ENCODE measurements at places on chromosomes 1 and 21.
A peak's percentile ranks its signal among the peaks of the same experiment; 100 is the strongest.

DNA sequence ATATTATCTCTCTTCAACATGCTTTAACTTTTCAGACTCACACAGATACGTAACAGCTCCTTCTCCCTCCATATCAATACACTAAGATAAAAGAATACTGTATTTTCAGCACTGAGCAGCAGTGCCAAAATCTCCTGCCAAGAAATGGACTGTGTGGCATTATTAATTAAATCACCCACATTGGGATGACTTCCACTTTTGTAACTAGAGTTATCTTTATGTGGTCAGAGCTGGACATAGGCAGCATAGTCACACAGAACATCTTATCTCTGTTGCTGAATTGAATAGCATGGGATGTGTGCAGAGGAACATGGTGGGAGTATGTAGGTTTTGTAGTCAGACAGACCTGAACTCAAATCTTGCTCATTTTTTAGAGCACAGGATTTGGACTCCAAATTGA lies 41.4 kb upstream of the CACYBP start:
- no peak for DNase-seq

- no peak for DNase-seq
These were observed 27.0 kb upstream of the SARS1 start for GRCh38 chr1:109186733-109187086.

- peak; percentile 11 for DNase-seq
These were observed 20.8 kb upstream of the LAPTM5 start for GRCh38 chr1:30778154-30778978.

- no peak for DNase-seq
These were observed 8.8 kb upstream of the CEP85 start for GRCh38 chr1:26225033-26225831.

DNA sequence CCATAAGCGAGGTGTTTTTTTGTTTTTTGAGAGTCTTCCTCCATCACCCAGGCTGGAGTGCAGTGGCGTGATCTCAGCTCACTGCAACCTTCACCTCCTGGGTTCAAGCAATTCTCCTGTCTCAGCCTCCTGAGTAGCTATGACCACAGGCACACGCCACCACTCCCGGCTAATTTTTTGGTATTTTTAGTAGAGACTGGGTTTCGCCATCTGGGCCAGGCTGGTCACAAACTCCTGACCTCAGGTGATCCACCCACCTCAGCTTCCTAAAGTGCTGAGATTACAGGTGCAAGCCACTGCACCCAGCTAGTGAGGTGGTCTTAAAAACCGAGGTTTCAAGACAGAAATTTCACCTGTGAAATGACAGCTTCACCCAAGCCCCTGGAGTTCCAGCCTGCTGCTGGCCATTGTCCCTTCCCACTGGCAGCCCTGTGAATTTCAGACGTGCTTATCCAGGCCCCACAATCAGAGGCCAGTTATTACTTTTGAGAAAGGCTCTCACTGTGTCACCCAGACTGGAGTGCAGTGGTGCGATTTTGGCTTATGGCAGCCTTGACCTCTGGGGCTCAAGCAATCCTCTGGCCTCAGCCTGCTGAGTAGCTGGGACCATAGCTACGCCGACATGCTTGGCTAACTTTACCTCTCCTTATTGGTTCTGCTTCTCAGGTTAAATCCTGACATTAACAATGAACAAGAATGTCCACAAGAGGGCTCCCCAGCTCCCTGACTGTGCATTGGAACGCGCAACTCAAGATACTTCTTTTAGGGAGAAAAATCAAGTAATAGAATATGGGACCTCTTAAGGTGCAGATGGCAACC lies 19.4 kb downstream of the ENO1 start:
- DNase-seq = no peak

DNA sequence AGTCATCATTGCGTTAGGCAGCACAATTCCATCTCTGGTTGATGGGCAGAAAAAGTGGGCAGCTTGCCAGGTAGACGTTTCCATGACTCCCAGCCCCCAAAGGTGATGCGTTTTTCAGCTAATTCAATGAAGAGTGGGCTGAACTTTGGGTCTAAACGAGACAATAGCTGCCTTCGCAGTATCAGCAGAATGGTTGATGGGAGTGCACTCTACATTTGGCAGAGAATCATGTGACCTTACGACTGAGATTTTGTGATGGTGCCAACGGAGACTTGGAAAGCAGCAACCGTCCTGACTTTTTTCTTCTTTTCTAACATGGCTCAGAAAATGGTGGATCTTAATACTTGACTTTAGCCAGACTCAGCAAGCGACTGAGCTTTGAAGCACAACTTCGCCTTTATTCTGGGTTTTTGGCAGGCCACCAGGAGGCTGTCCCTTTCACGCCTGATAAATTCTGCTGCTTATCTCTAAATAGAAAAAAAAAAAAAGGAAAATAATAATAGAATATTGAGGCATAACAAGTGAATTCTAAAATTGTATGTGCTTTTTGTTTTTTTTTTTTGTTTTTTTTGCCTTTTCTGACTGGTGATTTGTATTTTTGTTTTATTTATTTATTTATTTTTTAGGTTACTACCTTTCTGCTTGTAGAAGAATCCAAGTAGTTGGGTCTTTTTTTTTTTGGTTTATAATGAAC lies 804.8 kb downstream of the USP25 start:
- peak; percentile 52 for DNase-seq

DNA sequence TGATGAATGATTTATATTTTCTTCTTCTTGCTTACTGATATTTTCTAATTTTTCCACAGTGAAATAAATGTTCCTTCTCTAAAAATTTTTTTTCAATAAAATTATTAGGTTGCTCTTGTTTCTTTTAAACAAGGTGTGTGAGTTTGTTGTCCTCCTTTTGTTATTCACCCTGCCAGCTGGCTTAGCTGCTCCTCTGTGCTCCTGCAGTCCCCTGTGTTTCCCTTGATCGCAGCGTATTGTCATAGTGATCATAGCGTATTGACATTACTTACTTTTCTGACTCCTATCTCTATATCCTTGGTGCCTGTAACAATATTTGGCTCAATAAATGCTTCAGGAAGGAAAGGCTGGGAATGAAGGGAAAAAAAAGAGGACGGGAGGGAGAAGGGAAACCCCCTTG lies 24.9 kb upstream of the PODN start:
- DNase-seq = no peak

- DNase-seq = no peak
These were observed 367.4 kb downstream of the DISC1 start for GRCh38 chr1:231993968-231994455.

DNA sequence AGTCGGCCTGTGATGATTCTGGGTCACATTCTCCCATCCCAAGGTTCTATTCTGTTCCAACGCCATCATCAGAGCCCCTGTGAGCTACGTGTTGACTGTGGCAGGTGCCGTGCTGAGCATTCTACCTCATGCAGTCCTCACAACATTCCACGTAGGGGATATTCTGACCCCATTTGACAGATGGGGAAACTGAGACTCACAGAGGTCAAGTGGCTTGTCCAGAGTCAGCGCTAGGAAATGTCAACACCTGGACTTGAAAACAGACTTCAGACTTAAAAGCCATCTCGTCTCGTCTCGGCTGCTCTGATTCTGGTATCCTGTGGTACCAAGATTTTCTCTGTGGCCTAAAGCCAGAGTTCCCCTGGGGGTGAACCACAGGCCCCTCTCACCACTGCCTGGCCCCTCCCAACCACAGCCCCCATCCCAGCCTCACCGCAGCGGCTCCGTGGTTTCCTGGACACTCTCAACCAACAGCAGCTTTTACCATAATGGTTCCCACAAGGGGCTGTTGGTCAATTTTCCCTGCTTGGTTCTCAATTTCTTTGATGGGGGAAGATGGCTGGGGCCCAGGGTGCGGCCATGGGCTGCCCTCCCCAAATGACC lies 39.6 kb downstream of the SDC3 start:
- no peak for DNase-seq

All from GM04504 (cell line).